Hair follicular keratinocyte (primary cell): ENCODE measurements at places on chromosomes 7 and 10. TPM values are rescaled to one million over a fixed set of nuclear protein-coding genes. Genes with fewer than 3 reads are reported as not detected.

Gene PRRT4
- total RNA-seq, result 1.3 and 3.6 TPM in 2 replicates

Gene CDC14C
- total RNA-seq, result not detected in 2 replicates

Gene UCN3
- total RNA-seq, result not detected in 2 replicates

Gene HOXA5
- total RNA-seq, result 0.68 and 0.70 TPM in 2 replicates

Gene ZNF804B
- total RNA-seq, result not detected in 2 replicates

Gene HOXA9
- total RNA-seq, result 6.8 and 7.0 TPM in 2 replicates

Gene ZNF727
- total RNA-seq, result 0.23 TPM in 1 of 2 replicates, not detected in the other

Gene ITIH5
- total RNA-seq, result not detected in 2 replicates

Gene GPR26
- not detected in 2 replicates for total RNA-seq

Gene COBL
- total RNA-seq, result not detected in 2 replicates

Gene PHTF2
- total RNA-seq, result 12.2 and 18.5 TPM in 2 replicates

Gene KAZALD1
- 0.15 and 0.23 TPM in 2 replicates for total RNA-seq

Gene CFAP69
- total RNA-seq, result 0.30 and 0.86 TPM in 2 replicates

Gene ADAM12
- 0.42 and 0.55 TPM in 2 replicates for total RNA-seq

Gene SSC4D
- total RNA-seq, result 0.87 and 4.1 TPM in 2 replicates

Gene ARHGAP12
- total RNA-seq, result 14.0 and 20.5 TPM in 2 replicates

Gene STX1A
- total RNA-seq, result 10.0 and 19.6 TPM in 2 replicates

Gene ZNF438
- 1.6 and 4.1 TPM in 2 replicates for total RNA-seq

Gene CPA4
- total RNA-seq, result 3.4 and 10.8 TPM in 2 replicates

Gene ABCC2
- 0.15 and 0.39 TPM in 2 replicates for total RNA-seq

Gene LZTS2
- 45.0 and 52.0 TPM in 2 replicates for total RNA-seq

Gene NDUFB8
- 267 and 286 TPM in 2 replicates for total RNA-seq
